DND-41 (cell line): ENCODE measurements at places on chromosomes 6 and 20.

GRCh38 chr20:22866812-22867341 lies 168.2 kb upstream of the SSTR4 start:
- no peak for DNase-seq

DNA sequence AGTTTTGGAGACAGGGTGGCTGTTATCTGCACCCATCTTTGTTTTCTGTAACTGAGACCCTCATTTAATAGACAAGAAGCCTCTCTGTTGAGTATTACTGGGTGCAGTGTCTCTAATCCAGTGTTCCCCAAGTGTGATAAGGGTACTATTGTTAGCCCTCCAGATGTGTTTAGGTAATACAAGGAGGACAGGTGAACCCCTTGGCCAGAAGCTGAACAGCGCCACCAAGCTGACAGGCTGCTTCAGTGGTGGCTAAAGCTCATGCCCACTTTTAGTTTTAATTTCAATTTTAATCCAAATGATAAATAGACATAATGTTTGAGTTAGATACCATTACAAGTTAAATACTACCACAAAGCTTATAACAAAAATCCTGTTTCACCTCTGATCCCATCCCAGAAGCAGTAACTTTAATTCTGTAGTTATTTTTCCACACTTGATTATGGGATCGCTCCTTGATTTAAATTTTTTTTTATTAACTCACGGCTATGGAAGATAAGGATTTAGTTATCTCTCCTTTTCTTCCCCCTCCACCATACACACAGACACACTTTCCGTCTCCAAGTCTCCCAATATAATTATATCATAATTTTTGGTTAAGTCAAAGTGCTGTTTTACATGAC lies 8.4 kb upstream of the STK35 start:
- DNase-seq = peak; percentile 11

DNA sequence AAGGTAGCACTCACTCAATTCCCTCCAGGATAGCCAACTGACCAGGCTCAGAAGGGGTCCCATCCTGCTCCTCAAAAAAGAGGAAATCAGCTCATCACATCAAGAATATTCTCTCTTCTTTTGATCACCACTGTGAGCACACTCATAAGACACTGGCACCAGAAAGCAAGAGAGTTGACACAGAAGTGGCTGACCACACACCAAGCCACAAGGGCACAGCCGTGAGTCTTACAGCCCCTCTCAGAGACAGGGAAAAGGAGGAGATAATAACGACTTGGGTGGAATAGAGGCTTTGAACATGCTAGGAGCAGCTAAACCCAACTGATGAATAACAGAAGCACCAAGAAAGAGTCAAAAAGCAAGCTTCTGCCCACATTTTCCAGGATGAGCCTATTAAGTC lies 249.1 kb upstream of the PREP start:
- peak; percentile 51 for DNase-seq

DNA sequence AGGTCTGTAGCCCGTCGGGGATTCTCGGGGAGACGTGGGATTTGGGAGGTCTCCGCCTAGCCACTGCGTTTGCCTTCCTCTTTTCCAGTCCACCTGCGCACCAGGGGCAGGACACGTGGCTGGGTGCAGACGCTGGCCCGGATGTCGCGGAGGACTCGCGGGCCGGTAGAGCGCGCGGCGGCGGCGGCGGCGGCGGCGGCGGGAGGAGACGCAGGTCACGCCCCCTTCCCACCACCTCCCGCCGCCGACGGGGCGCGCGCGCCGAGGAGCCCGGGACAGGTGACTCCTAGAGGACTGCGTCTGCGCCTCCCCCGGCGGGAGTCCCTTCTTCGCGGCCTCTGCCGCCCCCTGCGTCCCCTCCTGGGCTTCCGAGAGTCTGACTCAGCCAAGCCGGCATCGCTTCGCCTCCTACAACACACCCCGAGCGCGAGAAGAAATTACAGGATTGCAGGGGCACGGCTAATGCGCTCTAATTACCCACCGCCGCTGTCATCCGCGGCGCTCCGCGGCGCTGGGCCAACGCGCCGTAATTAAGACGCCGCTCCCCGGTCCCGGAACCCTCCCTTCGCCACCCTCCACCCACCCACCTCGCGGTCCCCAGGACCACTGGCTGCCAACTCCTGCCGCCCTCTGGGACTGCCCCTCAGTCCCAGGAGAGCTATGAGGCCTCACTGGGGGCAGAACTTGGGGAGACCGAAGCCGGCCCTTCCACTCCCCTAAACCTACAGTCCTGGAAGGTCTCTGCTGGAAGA lies 124.5 kb downstream of the MRPL14 start:
- no peak for DNase-seq

DNA sequence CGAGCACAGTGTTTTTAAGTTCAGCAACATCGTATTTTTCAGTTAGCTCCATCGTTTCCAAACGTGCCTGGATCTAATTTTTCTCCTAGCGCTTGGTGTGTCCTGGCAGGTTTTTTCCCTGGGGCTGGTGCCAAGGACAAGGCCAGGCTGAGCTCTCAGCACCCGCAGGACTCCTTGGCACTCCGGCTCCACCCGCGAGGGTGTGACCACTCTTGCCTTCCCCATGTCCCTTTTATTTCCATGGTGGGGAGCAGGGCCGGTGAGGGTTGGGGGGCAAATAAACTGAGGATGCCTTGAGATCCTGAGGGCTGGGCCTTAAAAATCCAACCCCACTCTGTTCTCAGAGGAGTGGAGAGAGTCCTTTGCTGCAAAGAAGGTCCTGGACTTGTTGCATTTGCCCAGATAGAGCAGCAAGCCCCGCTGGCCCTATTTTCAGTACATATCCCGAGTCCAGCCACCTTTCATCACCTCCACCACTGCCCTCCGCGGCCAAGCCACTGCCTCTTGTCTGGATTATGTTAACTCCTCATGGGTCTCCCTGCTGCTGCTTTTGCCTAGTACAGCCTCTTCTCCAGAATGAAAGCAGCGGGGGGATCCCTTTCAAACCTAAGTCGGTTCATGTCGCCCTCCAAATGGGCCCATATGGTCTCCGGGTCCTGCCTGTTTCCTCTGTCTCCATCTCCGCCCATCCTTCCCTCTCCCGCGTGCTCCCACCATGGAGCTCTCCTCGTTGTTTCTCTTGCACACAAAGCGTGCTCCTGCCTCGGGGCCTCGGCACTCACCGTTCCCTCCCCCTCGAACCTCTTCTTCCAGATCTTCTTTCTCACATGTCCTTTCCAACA lies 4.5 kb upstream of the RAB44 start:
- no peak for DNase-seq

- DNase-seq = no peak
Measured at GRCh38 chr6:31357886-31358285, 907 bp upstream of the HLA-B start.

DNA sequence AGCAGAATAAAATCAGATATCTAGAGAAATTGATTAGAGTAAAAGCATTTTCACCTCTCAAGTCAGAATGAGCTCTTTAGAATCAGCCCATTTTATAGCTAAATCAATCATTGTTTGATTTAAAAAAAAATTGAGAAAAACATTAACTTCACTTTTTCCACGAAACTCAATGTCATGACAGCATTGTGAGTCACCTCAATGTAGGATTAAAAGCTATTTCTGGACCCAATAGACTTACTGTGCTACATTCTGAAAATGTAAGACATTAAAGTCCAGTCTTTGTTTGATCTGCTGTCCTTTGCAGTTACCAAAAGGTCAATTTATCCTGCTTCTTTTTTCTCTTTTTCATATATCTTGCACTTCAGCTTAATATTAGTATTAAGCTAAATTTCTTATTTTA lies 519.4 kb upstream of the ZNF337 start:
- no peak for DNase-seq

DNA sequence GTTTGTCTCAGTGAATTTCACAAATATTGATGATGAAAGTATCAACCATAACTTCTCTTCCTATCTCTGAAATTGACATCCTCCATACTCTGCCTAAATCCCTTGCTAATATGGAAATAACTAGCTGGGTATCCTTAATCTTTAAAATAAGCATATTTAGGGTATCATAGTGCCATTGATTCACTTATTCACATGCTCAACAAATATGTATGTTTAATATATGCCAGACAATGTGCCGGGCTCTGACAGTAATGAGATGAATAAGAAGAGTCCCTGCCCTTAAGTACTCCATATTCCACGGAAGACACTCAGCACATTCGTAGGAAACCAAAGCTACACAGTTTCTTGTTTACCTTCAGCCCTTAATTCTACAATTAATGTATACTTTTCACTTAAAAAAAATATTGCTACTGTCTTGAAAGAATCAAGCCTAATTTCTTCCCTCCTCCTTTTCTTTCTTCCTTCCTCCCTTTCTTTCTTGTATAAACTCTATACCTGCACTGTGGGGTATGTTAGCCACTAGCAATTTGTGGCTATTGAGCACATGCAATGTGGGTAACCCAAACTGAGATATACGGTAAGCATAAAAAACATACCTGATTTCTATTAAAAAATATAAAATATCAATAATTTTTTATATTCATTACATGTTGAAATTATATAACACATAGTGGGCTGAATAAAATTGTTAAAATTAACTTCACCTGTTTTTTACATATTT lies 42.8 kb upstream of the STXBP5 start:
- no peak for DNase-seq

GRCh38 chr20:44231713-44232468 lies 15.2 kb upstream of the GDAP1L1 start:
- DNase-seq = no peak

DNA sequence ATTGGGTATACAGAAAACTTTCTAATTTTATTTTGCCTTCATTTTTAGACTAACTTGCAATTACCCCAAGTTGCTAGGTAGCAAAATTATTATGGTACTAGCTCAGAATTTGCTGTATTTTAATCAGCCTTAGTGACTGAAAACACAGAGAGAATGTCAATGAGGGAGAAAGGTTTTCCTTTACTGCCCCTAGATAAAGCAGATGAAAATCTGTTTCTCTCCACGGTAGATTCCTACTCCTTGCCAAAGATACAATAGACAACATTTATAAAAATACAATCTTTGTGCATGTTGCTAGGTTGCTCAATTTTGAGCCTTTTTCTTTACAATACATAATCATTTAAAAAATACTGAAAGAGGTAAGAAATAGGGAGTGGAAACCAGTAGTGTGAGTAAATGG lies 222.2 kb downstream of the BCKDHB start:
- no peak for DNase-seq

DNA sequence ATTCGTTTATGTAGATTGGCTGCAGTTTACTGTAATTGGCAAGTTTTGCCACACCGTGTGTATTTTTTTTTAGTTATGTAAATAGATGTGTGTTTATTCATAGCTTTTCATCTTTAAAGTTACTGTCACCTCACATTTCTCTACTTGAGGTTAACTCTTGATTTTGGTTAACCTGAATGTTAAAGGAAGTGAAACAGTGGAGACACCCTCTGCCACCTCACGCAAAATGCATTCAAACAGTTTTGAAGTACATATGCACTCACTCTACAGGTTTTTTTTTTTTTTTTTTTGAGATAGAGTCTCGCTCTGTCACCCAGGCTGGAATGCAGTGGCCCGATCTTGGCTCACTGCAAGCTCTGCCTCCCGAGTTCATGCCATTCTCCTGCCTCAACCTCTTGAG lies 17.7 kb downstream of the OR2A4 start:
- DNase-seq = no peak
